ENCODE measurements at places on chromosomes 7 and 10.

GRCh38 chr10:22605168-22605567 lies 109.2 kb downstream of the PIP4K2A start:
- DNase-seq: no peak

DNA sequence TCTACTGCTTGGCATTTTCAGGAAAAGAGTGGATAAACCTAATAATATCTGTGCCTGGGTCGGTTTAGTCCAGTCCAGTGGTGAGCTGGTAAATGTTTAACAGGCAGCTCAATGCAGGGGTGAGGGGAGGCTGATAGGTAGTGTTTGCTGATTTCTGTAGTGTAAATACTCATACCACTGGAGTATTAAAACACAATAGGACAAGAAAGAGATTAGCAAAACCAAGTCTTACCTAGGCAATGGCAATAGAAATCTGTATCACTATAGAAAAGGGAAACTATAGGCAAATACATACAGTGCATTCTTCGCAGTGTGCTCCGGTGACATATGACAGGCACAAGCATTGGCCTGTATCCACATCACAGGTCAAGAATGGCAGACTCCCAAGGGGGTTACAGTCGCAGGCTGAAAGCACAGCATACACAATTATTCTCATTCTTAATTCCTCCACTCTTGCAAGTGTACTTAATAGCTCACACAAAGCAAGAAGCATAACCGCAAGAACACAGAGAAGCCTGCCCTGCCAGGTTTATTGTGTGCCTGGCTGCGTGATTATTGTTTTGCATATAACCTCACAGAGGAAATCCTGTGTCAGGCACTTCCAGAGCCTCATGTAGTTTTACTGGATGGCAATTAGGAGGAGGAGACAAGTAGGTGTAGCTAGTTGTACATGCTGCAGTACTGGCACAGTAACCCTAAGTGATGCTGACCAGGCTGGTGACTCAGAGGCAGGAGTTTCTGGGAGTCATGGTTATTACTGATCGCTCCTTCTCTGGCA lies 35.0 kb downstream of the LAMB4 start:
- no peak for DNase-seq

GRCh38 chr10:93718937-93719725 lies 16.7 kb upstream of the FRA10AC1 start:
- no peak for DNase-seq

DNA sequence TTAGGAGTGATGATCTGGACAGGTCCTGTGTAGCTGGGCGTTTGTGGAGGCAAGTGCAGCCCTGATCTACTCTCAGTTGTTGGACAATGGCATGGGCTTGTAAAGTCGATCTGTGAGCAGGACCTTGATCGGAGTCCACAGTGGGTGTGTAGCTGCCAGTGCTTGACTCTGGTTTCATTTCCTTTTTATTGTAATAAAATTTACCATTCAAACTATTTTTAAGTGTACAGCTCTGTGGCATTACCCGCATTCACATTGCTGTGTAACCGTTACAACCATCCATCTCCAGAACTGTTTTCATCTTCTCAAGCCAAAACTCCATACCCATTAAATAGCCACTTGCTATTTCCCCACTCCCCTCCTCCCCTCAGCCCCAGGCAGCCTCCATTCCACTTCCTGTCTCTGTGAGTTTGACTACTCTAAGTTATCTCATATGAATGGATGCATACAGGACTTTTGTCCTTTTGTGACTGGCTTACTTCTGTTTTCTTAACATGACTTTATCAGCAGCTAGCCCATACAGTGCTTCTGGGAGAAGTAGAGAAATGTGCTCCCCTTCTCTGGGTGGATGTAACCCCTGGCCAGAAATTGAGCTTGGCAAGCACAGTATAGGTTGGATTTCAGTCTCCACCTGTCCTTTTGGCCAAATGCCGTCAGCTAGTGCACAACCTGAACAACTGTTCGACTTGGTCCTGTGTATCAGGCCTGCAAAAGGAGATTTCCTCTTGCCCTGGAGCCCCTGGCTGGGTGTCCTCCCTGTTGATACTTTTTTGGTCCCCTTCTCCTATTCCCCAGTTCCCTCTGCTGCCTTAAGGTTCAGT lies 180.0 kb downstream of the LRMDA start:
- no peak for DNase-seq

DNA sequence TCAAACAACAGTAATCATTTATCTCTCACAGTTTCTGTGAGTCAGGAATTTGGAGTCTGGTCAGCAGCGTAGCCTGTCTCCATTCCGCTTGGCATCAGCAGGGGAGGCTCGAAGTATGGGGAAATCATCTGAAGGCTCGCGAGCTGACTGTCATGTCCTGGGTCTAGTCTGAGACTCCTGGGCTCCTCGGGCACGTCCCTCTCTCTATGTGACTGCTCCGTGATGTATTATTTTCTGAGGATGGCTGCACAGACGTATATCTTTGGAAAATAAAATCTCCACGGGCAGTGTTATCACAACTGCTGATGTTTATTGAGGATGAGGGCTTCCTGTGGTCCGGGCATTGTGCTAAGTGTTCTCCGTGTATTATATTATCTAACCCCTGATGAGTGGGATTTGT lies 23.3 kb upstream of the PCGF5 start:
- no peak for DNase-seq

- DNase-seq: no peak
Observed at GRCh38 chr10:2610946-2611345, 456.4 kb upstream of the PFKP start.

GRCh38 chr10:31683682-31684081 lies 244.9 kb downstream of the ARHGAP12 start:
- no peak for DNase-seq

GRCh38 chr10:37275216-37275777 lies 149.9 kb downstream of the ANKRD30A start:
- DNase-seq: no peak

DNA sequence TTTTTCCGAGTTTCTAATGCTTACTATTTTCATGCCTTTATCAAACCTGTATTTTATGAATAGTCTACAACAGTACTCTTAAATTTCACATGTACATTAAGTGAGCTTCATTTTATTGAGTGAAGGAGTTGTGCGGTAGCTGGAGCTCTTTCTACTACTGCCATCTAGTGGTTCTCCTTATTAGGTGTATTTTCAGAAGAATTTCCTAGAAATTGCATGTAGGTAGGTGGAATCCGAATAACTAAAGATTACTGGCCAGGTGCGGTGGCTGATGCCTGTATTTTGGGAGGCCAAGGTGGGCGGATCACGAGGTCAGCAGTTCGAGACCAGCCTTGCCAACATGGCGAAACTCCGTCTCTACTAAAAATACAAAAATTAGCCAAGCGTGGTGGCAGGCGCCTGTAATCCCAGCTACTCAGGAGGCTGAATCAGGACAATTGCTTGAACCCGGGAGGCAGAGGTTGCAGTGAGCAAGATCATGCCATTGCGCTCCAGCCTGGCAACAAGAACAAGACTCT lies 38.3 kb downstream of the LRRC72 start:
- DNase-seq: no peak

GRCh38 chr10:3225561-3225960 lies 53.0 kb upstream of the PITRM1 start:
- DNase-seq: no peak

- no peak for DNase-seq
Observed at GRCh38 chr10:61454541-61454940, 1.4 kb upstream of the TMEM26 start.

GRCh38 chr7:44396496-44396895 lies 71.1 kb upstream of the CAMK2B start:
- no peak for DNase-seq

- no peak for DNase-seq
Observed at GRCh38 chr10:84395581-84395980, 67.2 kb downstream of the CCSER2 start.

DNA sequence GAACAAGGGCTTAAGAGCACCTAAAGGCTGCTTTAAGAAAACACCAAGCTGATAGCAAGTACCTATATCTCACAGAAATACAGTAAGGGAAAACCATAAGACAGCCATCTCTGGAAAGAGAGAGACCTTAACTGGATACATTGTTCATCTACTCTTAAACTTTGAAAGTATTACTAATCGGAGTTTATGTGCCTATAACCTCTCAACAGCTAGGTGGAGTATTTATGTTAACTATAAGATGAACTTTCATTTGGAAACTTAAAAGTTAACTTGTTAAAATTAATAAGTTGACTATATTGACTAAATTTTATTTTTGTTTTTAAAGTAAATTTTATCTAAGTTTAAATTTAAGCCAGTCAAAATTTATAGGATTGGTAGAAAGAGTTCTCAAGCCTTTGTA lies 90.6 kb downstream of the USP6NL start:
- DNase-seq: no peak

DNA sequence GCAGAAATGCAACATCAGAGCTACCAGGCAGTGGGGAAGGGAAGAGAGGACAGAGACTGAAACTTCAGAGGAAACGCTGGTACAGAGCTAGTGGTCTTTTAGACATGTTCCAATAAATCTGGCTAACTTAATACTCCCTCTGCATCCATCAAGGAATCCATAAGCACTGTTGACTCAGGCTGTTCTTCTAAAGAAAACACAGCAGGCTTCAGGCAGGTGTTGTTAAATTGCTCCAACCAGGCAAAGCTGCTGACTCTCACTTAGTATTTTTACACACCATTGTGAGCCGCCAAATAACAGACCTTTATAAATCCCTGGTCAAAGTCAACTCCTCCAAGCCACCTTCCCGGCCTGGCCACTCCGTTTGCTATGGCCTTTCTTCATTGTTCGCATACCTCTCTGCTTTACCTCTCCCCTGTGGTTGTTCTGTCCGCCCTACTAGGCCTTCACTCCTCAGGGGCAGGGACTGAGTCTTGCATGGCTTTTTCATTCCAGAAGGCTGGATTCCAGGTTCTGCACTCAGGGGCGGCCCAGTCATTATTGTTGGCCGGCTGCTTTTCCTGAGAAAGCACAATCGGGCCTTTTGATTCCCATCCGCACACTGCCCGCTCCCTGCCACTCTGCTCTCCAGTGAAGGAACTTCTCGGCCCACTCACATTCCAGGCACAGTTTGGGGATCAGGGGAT lies 18.4 kb downstream of the CREB3L2 start:
- DNase-seq: no peak

- DNase-seq: no peak
Observed at GRCh38 chr7:144863320-144863647, 27.4 kb upstream of the TPK1 start.

DNA sequence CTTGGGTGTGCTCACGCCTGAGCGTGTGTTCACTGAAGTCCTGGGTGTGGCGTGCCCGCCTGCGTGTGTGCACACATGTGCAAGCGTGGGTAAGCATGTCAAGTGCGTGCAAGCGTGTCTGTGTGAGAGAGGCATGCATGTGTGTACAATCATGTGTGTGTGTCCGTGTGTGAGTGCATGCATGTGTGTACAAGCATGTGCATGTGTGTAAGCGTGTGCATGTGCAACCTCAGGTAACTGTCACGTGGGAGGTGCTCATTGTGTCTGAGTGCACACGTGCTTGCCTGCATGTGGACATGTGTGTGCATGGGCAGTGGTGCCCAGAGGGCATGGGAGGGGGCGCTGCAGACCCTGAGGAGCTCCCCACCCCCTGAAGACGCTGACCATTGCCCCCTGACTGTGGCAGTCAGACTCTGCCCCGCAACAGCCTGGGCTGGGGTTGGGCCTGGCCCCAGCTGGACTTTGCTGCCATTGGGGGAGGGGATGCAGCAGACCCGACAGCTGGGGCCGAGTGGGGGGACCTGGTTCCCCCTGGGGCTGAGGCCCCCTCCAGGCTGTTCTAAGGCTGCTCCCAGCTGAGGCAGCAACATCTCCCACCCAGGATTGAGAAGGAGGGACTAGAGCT lies 88.1 kb downstream of the UNCX start:
- no peak for DNase-seq

DNA sequence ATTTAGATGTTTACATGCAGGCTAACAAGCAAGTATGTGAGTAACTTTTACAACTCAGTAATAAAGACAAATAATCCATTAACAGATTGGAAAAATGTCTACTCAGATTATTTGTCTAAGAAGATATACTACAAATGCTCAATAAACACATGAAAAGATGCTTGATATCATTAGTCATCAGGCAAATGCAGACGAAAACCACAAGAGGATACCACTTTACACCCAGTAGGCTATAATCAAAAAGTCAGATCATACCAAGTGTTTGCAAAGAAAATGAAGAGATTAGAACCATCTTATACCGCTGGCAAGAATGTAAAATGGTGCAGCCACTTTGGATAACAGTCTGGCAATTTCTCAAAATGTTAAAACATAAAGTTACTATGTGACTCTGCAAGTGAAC lies 84.1 kb downstream of the MALSU1 start:
- no peak for DNase-seq
